Purkinje cell (primary cell): ENCODE measurements at places on chromosomes 4 and X. TPM values are rescaled to one million over a fixed set of nuclear protein-coding genes. Genes with fewer than 3 reads are reported as not detected.

DRP2 gene
- polyA plus RNA-seq = 1.0 and 1.2 TPM in 2 replicates

NDNF gene
- 4.0 and 12.4 TPM in 2 replicates for polyA plus RNA-seq

SOD3 gene
- not detected in 2 replicates for polyA plus RNA-seq

S100P gene
- 1.0 TPM in 1 of 2 replicates, not detected in the other for polyA plus RNA-seq

COX7B2 gene
- not detected in 2 replicates for polyA plus RNA-seq

SYN1 gene
- polyA plus RNA-seq = 22.0 and 79.5 TPM in 2 replicates

CRLF2 gene
- not detected in 2 replicates for polyA plus RNA-seq

ADGRG2 gene
- polyA plus RNA-seq = not detected in 2 replicates

GPC4 gene
- 0.48 and 0.97 TPM in 2 replicates for polyA plus RNA-seq

CAPN6 gene
- polyA plus RNA-seq = 0.11 and 1.5 TPM in 2 replicates

PDCL2 gene
- not detected in 2 replicates for polyA plus RNA-seq

DDIT4L gene
- polyA plus RNA-seq = 1.8 and 2.9 TPM in 2 replicates
